ENCODE measurements at places on chromosomes 5 and 9.

DNA sequence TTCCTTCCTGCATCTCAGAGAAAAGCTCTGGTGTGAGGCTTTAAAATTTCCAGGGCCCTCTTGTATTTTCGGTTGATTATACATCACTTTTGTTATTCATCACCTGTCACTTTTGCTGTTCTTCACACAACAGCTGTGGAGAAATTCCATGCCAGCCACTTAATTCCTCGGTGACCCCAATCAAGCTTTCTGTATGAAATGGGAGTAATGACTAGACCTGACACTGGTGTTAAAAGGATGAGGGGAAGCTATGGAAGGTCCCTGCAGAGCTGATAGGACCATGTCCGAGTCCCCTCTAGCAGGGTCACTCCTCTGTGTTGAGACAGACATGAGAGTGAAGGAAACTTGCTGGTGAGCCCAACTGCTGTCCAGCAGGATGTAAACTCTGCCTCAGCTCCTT, 59.7 kb downstream of the GPR21 start:
- DNase-seq, result no peak

GRCh38 chr5:103234239-103234975, 24.2 kb upstream of the MACIR start:
- DNase-seq, result no peak

GRCh38 chr9:121819428-121820231, 168.2 kb downstream of the DAB2IP start:
- no peak for DNase-seq

- no peak for DNase-seq
Measured at GRCh38 chr5:4802044-4802443, 338.1 kb upstream of the ADAMTS16 start.

- no peak for DNase-seq
Measured at GRCh38 chr5:32144378-32145207, 29.5 kb downstream of the GOLPH3 start.

DNA sequence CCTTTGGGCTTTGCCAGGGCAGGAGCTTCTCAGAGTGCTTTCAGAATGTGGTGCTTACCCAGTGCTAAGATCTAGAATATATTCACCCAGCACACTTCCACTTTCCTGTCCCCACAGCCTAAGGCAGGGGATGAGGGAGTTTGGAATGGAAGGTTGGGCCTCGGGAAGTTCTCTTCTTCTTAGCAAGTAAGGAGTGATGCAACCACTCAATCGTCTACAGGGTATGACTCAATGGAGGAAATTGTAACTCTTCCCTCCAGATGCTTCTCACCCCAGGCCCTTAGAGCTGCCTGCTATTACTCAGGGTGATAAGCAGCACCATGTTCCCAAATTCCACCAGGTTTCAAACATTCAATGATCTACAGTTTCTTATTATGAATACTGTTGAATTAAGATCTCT, 30.8 kb upstream of the AGGF1 start:
- peak; percentile 73 for DNase-seq

DNA sequence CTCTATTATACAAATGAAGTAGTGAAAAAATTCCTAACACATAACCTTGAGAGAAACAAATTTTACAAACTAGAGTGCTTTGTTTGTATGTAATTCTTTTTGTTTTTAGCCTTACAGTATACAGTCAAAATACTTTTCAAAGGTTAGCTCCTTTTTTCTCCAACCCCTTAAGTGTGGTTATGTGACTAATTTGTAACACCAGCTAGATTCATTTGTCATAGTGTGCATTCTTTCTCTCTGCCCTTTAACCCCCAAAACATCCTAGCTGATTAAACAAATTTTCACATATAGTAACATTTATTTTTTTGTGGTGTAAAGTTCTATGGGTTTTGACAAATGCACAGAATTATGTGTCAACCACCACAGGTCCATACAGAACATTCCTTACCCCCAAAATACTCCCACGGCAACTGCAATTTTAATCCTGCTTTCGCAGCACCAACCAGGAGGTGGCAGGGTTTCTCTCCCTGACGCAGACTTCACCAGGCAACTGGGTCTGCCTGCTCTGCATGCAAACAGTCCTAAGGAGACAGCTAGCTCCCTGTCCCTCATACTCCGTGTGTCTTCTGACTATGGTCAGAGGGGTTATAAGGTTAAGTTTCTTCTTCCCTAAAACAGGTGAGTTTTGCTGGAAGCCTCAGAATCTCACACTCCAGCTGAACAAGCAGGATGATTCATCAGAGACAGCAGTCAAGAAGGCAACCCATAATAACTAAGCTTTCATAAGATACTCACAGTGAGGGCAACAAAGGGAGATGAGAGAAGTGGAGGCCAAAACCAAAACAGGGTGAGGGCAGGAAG, 44.5 kb upstream of the NR5A1 start:
- peak; percentile 73 for DNase-seq
